ENCODE measurements at places on chromosomes 4 and X.

DNA sequence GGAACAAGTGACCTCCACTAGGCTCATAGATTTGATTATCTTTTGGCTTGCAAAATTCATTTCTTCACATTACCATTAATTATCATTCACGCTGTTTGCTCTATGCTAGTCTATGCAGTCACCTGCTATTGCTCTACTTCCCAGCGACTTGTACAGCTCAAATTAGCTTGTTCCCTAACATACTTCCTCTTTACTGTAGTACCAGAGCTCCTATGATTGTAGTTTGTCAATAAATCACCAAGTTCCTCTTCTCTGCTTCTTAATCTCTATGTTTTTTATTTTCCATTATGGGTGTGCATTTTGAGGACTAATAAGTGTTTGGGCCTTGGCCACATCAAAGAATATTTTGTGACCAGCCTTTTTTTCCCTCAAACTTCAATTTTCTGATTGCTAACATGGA, 6.2 kb upstream of the GSPT2 start:
- DNase-seq, result no peak

GRCh38 chr4:144627663-144628076, 18.3 kb upstream of the HHIP start:
- DNase-seq, result no peak

DNA sequence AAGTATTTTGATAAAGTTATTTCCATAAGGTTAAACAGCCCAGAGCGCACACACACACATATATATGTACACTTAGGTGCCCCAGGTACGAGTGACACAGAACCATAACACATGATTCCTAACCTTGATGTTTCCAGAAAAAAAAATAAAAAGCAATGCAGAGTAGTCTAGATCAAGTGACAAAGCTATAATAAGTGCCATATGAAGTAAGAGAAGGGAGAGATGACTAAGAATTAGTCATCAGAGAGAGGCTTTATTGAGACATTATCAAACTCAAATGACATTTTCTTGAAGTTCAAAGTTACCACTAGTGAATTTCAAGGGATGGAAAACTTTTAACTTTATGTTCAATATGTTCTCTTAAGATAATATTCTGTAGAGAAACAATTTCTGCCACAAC, 215.0 kb downstream of the HTR2C start:
- no peak for DNase-seq

DNA sequence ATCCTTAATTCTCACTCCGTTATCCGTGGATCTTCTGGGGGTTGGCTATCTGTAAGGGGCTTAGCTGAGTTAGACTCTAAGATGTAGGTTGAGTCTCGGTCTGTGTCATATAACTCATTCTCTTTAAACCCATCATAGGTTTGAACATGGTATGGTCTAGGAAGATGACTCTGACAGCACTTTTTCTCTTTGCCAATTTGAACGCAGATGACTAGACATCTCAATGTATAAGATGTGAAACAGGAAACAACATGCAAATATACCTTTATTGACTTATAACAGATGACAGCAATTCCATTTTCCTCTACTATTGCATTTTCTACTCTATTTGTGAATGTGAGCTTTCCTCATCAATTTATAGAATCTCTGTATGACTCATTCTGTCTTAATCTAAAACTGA, 634.8 kb upstream of the MAGEB2 start:
- no peak for DNase-seq
